ENCODE measurements at places on chromosomes 6 and 20.

DNA sequence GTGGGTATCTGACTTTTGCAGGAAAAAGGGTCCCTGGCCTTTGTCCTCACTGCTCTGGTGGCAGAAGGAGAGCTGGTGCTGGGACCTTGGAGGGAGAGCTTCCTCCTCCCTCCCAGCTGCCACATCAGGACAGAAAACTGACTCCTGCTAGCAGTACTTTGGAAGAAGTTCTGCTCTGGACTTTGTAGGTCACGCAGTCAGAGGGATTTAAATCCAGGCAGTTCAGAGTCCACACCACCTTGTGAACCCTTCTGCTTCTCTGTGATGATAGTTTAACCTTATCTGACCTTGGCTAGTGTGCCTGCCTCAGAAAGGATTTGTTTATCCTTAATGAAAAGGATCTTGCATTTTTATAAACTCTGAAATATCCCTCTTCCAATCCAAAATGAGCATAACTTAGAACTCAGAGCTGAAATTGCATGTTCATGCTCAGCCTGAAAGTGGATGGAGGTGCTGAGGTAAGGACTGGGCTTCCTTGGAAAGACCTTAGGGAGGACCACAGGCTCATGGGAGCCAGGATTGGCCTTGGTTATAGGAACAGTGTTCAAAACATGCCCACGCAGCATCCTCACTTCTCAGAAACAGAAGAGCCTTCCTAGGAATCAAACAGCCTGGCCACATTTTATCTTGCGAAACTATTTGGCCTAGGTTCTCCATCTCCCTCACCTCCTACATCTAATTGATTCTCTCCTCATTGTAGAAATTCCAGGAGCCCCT is 123.9 kb upstream of the SASH1 start:
- DNase-seq = no peak

DNA sequence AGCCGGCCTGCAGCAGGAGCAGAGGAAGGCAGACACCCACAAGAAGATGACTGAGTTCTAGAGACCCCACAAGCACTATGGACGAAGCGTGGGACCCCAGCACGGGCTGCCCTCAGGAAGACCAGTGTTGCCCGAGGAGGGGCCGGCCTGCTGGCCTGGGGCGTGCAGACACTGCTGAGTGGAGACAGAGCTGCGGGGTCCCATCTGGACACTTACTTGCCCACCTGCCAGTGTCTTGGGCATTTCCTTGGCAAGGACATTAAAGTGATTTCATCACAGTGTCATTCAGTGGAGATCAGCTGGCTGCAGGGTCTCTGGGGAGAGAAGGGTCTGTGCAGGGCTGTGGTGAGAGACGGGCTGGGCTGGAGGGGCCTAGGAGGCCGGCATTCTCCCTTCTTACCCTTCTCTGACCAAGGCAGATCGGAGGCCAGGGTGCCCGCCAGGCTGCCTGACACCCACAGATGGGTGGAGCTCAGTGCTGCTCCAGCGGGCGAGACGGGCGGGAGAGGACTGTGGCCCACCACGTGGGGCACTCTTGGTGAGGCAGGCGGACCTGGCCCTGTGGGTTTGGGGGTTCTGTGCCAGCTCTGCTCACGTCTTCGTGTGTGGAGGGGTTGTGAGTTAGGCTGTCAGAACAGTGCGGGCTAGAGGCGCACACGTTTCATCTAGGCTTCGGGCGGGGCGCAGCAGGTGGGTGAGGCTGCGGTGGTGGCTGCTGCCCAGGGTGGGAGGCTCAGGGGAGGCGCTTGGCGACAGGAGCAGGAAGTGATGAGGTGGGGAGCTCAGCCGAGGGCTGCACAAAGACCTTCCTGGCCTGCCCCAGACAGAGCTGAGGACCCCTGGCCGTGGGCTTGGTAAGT is at the start of gene LIME1:
TSS of gene LIME1 (plus strand) at position 806 of the 860 bp plus-strand sequence. CDS start 886 bp downstream, outside the sequence.
- peak; percentile 18 for DNase-seq

DNA sequence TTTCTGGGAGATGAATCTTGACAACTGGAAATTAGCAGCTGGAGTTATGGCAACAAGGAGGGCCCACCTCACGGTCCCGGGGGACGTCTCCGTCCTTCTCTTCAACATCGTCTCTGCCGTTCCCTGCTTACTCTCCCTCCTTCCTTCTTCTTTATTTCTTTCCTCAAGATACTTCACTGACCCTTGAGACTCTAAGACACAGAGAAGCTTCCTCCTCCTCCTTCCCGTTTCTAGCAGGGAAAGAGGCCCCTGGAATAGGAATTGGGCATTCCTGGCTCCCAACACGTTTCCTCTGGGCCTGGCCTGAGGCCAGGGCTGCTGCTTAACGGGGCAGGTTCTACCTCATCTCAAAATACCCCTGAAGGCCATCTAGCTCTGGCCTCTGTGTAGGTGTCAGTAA is 189.9 kb upstream of the GMDS start:
- no peak for DNase-seq

GRCh38 chr20:20643927-20644326 is 68.5 kb downstream of the RALGAPA2 start:
- DNase-seq = no peak

DNA sequence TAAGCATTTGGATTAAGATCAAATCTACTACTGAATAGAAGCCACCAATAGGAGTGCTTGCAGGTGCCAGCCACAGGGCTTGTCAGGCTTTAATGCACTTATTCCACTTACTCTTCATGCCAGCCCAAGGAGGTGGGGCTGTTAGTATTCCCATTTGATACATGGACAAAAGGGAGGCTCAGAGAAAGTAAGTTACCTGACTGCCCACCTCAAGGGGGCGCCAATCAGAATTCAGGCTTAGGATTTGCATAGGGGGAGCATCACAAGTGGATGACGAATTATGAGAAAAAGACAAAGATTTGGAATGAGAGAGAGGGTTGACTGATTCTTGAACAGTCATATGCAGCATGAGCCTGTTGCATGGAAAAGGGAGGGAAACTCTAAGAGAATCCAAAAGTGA is 188.4 kb upstream of the TSHZ2 start:
- DNase-seq = peak; percentile 1

DNA sequence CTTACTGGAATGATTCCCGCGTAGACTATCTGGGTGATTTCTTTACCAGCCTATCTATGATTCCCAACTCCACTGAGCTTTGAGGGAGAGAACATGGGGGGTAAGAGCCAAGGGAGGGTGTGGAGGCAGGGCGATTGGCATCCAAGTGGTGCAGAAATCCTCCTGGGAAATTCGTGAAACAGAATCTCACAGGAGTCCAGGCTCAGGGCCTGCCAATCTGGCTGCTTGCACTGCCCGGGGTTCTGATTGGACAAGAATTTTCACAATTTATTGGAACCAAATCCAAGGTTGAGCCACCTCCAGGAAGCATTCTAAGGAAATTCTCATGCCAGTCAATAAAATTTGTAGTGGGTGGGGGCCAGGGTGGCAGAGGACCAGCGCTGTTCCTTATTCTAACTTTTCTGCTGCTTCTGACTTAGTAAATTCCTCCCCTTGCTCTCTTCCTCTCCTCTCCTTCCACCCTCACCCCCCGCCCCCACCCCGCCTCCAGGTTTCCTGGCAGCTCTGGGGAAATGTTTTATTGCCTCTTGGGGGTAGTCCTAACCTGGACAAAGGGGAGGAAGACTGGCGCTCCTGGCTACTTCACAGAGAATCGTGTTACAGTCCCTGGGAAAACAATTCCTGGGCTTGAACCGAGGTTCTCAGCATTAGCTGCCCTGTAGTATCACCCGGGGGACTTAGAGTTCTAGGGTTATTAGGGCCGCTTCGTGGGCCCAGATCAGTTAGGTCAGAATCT is 3.1 kb downstream of the BMP6 start:
- no peak for DNase-seq

GRCh38 chr6:129657483-129657882 is 52.5 kb downstream of the ARHGAP18 start:
- peak; percentile 63 for DNase-seq

DNA sequence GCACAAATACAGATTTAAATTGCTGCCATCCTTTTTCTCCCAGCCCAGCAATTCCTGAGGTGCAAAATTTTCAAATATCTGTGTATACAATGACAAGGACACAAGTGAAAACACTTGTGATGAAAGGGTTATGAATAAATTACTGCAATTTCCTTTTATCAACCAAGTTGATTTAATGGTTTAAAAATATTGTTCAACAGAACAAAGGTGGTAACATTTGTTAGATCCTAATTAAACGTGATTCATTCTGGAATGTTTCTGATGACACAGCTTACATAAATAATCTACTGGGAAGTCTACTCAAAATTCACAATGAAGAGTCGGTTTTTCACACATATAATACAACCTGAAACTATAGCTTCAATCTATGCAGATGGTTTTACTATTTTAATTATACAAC is 17.1 kb downstream of the B4GALT5 start:
- no peak for DNase-seq

DNA sequence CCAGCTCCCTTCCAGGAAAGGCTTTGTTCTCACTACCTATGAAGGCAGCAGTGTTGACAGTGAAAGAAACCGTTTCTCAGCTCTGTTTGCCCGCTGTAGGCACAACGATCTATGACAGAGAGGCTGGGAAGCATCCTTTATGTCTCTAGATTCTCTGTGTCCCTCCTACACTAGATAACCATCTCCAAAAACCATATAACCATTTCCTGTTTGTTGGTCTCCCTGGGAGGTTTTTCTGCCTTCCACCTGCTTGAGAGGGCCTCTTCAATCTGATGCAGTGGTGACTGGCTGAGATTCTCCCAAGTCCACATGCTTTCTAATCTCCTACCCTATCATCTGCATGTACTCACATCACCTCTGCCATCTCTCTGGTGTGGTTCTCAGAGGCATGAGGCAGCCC is 32.0 kb upstream of the TMEM217 start:
- no peak for DNase-seq

DNA sequence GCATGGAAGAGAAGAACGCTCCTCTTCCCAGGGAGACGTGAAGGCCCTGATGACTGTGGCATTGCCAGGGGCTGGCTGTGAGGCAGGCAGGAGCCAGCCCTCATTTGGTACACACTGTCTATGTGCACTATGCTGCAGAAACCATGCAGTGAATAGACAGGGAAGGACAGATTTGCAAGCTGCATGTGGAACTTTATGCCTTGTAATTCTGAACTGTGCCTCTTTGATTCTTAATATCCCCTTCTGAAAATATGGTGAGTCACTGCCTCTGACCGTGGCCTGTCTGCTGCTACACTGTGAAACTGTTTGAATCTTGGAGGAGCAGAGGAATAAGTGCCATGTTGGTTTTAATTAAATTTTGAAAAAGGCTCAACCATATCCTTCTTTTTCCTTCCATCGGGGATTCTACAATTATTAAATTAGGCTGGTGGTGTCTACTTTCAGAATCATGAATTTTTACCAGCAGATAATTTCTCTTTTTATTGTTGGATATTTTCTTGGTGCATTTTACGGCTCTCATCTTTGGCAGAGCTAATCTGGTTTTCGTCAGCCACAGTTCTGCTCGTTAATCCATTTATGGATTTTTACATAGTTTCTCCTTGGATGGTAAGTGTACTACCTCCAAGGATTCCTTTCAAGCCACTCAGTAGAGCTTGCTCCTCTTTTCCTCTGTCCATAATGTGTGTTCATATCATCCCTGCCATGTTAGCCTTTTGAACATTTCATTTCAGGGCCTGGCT is 301.0 kb upstream of the SLC35B3 start:
- no peak for DNase-seq

GRCh38 chr20:35385733-35386132 is 26.0 kb downstream of the UQCC1 start:
- DNase-seq = no peak

DNA sequence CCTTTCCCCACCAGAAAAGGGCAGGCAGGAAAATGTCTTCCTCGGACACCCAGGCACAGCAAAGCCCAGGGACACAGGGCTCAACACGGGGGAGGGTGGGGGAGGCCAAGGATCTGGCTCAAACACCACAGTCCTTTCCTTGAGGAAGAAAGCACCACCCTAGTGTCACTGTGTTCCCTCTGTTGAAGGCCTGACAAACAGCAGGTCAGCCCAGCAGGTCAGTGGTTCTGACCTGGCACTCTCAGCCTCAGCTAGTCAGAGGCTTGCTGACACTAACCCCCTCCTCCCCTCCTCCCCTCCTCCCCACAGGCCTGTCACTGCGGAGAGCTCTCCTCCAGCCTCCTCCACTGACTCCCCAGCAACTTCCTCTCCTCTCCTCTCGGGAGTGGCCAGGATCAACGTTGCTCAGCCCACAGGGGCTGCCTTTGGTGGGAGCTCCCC is 239.6 kb downstream of the LRFN2 start:
- no peak for DNase-seq

- DNase-seq = peak; percentile 76
These were observed 143.6 kb upstream of the JARID2 start for GRCh38 chr6:15102241-15102640.

DNA sequence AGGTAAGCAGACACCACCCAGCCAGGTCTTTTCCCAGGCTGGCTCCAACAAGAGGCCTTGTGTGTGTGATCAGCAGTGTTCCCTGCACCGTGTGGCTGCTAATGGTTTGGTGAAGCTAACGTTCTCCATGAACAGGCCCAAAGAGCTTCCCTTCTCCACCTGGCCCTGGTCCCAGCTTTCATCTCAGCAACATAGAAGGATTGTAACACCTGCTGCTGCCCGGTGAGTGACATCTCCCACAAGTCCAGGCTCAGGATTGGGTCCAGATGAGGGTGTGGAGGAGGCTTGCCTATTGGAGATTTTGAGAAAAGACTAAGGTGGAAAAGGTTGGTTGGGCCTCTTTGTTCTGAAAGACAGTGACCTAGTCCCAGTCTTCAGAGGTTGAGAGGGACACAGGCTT is 89.6 kb downstream of the TMEM242 start:
- DNase-seq = no peak

DNA sequence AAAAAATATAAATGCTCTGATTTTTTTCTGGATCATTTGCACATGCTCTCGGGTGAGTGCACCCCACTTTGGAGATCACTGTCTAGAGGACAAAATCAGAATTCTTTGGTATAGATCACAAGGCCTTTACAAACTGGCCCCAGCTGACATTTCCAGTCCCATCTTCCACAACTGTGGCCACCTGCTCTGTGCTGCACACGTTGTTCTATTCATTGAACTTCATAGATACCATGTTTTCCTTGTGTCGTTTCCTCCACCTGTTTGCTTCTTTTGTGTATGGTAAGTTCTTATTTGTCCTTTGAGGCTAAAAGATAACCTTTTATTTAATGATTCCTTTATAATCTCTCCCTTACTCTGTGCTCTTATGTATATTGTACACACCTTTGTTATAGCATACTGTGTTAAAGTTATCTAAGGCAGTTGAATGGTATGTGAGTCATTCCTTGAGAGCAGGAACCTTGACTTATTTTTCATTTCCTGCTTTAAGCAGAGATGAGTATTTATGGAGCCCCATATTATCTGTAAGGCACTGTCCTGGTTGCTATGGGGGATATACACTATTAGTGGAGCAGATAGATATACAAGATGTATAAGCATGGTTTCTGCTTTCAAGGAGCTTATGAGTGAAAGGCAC is 12.0 kb upstream of the SLC17A5 start:
- DNase-seq = no peak

GRCh38 chr20:10508468-10509251 is 73.6 kb downstream of the SLX4IP start:
- DNase-seq = peak; percentile 40

Measured in inflammatory macrophage (primary cell).